C1 segment of cervical spinal cord (tissue), 14 donors: ENCODE measurements at places on chromosomes 2 and 18.

DNA sequence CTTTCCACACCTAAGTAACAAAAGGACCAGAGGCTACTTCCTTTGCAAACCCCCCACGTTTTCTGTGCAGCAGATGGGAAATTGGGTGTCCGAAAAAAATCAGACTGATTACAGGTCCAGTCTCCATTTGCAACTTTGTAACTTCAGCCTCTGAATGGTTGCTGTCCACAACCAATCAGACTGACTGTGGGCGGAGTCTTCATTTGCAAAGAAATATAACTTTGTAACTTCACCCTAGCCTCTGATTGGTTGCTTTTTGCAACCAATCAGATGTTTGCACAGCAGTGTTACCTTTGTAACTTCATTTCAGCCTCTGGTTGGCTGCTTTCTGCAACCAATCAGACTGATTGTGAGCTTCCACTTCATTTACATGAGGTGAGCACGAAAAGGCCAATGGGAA lies 27.8 kb upstream of the CACNB4 start:
- no peak for DNase-seq

DNA sequence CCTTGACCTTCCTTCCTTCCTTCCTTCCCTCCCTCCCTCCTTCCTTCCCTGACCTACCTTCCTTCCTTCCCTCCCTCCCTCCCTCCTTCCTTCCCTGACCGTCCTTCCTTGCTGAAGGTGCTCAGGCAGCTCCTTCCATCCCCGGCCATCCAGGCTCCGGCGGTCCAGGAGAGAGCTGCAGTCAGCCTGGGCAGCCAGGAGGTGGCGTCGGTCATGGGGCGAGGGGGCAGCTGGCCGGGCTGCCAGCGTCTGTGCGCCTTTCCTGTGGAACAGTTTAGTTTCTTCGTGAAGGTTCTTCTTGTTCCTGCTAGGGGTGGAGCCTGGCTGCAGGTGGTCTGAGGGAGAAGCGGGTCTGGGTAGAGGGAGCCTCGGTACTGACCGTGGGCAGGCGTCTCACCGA lies 15.7 kb downstream of the GPR35 start:
- no peak for DNase-seq

DNA sequence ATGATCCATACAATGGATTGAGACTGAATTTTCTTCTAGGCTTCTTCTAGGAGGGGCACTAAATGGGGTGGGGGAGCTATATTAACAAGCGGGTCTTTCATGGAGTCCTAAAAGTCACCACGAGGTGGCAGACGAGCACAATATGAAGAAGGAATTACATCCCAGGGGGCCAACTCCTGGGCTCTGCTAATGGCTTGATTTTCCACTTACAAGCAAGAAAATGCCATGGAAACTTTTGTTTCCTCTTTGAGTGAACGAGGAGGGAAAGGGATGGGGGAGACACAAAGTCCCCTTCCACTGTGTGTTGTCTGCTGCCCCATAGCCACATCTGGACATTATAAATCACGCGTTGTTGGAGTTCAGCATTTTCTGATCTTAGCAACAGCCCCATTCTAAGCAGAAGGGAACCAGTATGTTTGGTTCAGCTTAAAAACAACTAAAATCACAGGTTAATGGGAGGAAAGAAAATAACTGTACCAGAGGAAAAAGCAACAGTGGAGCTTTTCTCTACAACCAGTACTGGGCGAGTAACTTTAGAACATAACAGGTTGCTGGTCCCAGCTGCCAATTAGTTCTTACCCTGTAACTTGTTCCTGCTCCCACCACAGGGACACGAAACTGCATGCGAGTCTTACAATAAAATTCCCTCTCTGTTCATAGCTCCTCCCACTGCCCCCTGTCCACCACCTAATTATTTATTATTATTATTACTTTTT lies 285.0 kb upstream of the PARD3B start:
- DNase-seq, result no peak

- no peak for DNase-seq
Measured at GRCh38 chr18:59959606-59960005, 59.8 kb downstream of the PMAIP1 start.

DNA sequence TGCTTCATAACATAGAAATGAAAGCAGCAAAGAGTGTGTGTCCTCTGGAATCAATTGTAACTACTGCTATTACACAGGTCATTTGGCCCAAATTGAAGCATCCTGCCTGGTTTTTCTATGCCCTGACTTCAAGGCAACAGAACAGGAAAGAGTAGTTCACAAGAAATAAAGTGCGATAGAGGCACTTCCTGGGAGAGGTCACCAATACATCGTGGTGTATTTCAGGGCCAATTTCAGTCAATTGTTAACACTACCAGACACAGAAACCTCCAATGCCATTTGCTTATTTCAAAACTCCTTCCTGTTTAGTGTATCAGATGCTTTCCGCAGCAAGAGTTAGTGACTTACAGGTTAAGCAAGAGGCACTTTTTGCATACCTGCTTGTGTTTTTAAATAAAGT lies 292.1 kb downstream of the ETAA1 start:
- no peak for DNase-seq
